ENCODE measurements at places on chromosomes 16 and 17.
A peak's percentile ranks its signal among the peaks of the same experiment; 100 is the strongest.

DNA sequence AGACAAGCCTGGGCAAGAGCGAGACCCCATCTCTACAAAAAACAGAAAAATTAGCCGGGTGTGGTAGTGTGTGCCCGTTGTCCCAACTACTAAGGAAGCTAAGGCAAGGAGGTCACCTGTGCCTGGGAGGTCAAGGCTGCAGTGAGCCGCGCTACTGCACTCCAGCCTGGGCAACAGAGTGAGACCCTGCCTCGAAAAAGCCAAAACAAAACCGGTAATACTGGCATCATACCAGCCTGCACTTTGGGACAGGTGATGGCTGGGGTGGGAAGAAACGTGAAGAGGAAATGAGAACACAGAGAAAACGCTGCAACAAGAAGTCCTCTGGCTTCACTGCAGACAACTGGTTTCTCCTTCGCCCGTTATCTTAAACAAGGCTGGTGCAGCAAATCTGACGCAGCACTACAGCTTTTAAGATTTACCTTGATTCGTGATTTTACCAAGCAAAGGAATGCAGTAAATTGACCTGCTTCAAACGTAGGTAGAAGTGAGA lies 725 bp upstream of the CASC3 start:
- no peak for DNase-seq

GRCh38 chr17:28272166-28272565 lies 46.8 kb upstream of the TMEM97 start:
- no peak for DNase-seq

- DNase-seq, result no peak
Measured at GRCh38 chr17:78875363-78876093, 27.5 kb downstream of the CEP295NL start.

- DNase-seq, result no peak
Measured at GRCh38 chr17:14316126-14316832, 15.4 kb downstream of the HS3ST3B1 start.

- DNase-seq, result no peak
Measured at GRCh38 chr17:82230609-82231311, 1.9 kb downstream of the SLC16A3 start.

- DNase-seq, result peak; percentile 9
Measured at GRCh38 chr16:70573451-70574121, 50.0 kb downstream of the SF3B3 start.

GRCh38 chr16:70670175-70670574 lies 15.7 kb downstream of the MTSS2 start:
- DNase-seq, result no peak

DNA sequence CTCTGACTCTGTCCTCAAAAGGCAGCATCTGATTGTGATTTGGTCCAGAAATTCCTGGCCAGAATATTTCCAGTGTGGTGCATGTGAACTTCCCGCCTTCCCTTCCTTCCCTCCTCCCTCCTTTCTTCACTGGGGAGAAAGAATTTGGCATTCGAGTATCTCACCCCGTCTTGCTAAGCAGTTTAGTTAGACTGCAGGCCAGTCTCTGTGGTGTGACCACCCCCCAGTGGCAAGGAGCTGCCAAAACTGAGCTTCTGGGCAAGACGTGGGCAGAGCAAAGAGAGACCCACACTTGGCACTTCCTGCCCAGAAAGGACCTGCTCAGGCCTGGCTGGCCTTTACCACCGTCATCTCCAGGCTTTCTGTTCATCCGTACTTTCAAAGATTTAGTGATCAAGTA lies 36.4 kb downstream of the SNX20 start:
- peak; percentile 53 for DNase-seq

- no peak for DNase-seq
Measured at GRCh38 chr17:35088356-35088880, 24.9 kb upstream of the RFFL start.

DNA sequence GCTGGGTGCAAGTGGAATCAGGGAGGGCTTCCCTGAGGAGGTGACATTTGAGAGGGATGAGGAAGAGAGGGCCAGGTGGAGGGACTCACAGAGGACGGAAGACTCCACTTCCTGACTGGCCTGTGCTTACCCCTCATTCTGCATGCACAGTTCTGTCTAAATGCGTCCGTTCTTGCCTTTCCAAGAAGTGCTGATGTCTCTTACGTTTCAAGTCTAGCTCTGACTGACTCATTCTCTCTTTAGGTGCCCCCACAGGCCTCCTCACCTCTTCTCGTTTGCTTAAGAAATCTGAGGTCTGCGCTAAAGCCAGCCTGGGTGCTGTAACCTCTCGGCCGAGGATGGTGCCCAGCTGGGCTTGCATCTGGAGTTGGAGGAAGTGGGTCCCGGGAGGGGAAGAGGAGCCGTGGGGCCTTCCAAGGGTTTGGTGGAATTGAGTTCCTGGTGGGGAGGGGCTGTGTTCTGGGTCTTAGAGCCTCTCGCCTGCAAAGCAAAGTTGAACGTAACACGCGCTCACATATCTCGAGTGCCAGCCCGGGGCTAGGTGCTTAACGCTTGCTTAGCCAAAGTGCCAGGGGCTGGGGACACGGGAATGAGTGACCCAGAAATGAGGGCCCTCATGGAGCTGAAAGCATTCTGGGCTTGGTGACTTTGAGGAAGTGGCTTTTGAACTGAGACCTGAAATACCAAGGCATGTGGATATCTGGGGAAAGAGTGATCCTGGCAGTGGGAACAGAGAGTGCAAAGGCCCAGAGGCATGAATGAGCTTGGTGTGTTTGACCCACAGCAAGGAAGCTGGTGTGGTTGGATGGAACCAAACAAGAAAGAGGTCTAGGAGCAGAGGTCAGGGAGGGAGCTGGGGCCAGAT lies 4.8 kb downstream of the IL4R start:
- DNase-seq, result no peak

DNA sequence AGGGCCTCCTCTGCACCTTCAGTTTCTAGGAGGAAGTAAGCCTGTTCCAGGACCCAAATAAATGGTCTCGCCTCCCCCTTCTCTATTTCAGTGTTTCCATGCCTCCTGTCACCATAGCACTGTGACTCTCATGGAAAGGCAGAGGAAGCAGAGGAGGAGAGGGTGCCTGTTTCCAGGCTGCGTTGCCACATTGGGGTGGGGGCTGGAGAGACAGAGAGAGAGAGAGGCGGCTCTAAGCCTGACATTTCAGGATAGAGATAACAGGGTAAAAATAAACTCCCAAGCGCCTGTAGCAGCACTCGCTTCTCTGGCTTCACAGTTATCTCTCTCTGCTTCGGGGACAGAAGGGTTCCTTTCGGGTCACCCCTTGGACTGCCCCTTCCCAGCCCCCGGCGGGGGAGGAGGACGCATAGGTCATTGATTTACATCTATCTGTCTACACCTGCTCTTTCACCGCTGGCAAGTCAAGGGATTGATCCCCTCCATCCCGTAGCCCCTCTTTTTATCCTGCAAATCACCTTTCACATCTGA lies 71.2 kb upstream of the MRTFB start:
- DNase-seq, result no peak

GRCh38 chr16:86834451-86835035 lies 256.2 kb downstream of the FOXL1 start:
- DNase-seq, result no peak

- no peak for DNase-seq
Measured at GRCh38 chr16:82007189-82007588, 4.1 kb downstream of the SDR42E1 start.

GRCh38 chr17:67400193-67400592 lies 23.1 kb downstream of the PITPNC1 start:
- no peak for DNase-seq

DNA sequence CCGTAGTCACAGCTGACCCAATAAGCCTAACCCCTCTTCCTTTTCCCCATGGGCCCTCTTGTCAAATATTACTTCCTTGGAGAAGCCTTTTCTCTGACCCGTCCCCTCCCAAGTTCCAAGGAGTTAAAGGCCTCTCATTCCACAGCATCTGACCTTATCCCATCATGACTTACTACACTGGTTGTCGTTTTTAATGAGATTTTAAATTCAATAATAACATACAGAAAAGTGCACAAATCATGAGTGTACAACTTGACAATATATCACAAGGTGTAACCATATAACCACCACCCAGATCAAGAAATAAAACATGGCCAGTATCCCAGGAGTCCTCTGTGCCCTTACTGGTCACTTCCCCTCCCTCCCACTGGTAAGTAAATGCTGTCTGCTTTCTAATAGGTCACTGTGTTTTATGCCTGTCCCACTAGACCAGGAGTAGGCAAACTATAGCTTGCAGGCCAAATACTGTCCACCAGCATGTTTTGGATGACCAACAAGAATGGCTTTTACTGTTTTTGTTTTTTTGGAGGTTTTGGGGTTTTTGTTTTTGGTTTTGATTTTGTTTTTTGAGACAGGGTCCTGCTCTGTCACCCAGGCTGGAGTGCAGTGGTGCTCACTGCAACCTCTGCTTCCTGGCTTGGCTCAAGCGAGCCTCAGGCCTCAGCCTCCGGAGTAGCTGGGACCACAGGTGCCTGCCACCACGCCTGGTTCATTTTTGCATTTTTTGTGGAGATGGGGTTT lies 1.2 kb upstream of the FDXR start:
- DNase-seq, result no peak

GRCh38 chr16:86232496-86232895 lies 277.8 kb upstream of the FOXF1 start:
- no peak for DNase-seq

All from globus pallidus (tissue), 1 donor.